ENCODE measurements at places on chromosomes 13 and 19. TPM values are rescaled to one million over a fixed set of nuclear protein-coding genes. Genes with fewer than 3 reads are reported as not detected.

The ZSCAN4 gene
- total RNA-seq = not detected

The FPR1 gene
- not detected for total RNA-seq

The PSG1 gene
- total RNA-seq = not detected

The IFNL1 gene
- total RNA-seq = not detected

The PALM gene
- total RNA-seq = 5.8 TPM
